Spinal cord (tissue), 10 donors: ENCODE measurements at places on chromosomes 4 and X. TPM values are rescaled to one million over a fixed set of nuclear protein-coding genes. Genes with fewer than 3 reads are reported as not detected.

The COL25A1 gene
- total RNA-seq: 9.3 TPM

The F8A2 gene
- not detected for total RNA-seq

DNA sequence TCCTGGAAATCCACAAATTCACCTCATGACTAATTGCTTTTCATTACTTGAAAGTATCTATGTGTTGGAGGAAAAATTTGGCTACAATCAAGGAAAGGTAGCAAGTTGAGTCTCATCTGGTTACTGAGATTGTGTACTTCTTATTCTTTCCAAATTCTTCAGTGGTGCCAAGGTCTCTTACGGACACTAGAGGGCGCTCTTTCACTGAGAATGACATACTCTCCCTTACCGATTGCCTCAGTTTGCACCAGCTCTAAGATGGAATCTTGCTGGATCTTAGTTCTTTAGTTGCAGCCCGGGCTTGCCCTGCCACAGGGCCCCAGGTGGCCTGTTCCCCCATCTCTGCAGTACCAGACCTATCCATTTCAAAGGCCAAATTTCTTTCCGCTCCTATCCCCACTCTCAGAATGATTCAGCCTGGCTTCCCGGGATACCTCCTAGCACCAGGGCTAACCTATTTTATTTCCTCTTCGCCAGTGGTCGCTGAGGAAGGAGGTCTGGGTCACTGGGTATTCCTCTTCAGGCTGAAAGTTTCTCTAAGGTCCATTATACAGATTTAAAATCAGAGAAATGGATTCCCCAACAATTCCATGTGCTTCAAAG, 24.6 kb upstream of the GPR50 start:
- DNase-seq: peak; percentile 87

GRCh38 chrX:10875995-10876394, 235.1 kb upstream of the HCCS start:
- DNase-seq: no peak

The CCKAR gene
- 3.5 TPM for total RNA-seq

The FRAS1 gene
- 24.0 TPM for total RNA-seq

- no peak for DNase-seq
These were observed 69.4 kb downstream of the STX18 start for GRCh38 chr4:4472344-4472958.

The BGN gene
- 68.0 TPM for total RNA-seq
